OCI-M1 (cell line): ENCODE measurements at places on chromosomes 2 and 18.
A peak's percentile ranks its signal among the peaks of the same experiment; 100 is the strongest.

- no peak for DNase-seq
Measured at GRCh38 chr2:182391443-182391842, 35.4 kb downstream of the PDE1A start.

GRCh38 chr2:161438598-161438997 is 22.5 kb downstream of the TBR1 start:
- DNase-seq, result no peak

- DNase-seq, result no peak
Measured at GRCh38 chr2:162435676-162436075, 91.7 kb downstream of the GCA start.

DNA sequence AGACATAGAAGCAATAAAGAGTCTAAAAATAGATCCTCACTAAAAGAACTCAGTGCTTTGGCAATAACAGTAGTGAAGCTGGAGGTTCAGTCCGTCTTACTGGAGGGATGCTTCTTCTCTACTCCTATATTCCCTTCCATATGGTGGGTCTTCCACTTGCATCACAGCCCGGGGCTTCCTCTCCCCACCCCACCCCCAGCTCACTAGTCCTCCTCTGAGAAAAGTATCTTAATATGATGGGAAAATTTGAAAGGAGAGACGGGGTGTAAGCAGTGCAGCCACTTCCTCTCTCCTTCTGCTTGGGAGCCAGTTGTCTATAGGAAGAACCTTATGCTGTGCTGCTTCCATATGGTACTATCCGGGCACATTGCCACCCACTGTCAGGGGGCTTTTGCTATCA is 57.2 kb upstream of the SPOPL start:
- no peak for DNase-seq

DNA sequence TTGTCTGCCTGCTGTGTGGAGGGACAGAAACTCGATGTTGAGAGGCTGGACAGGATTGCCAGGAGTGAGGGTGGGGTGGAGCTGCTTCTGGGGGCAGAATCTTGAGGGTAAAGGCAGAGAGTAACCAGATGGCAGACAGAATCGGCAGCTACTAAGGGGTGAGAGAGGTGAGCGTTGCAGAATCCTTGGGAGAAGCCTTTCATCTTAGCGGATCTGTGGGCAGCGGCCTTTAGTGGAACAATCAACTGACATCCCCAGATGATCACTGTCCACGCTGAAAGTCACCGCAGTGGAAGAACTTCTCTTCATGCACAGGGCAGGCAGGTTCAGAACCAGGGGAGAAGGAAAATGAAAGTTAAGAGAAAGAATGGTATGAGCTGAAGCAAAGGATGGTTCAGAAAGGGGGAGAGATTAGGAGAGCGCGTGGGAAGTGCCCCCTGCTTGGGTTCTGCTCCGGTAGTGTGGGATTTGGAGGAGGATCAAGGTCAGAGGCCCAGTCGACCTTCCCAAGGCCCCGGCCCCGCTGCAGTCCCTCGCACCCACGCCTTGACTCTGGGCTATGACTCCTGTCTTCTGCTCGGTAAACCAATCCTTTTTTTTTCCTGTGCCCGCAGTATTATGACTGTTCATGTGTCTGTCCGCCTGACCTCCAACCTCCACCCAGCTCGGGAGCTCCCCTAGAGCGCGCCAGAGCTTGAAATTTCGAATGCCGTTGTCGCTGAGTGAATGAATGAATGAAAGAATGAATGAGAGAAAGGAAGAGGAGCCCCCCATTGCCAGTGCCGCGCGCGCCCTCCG is 584 bp downstream of the BOLA3 start:
- peak; percentile 61 for DNase-seq

- DNase-seq, result no peak
Measured at GRCh38 chr2:21406911-21407310, 283.1 kb downstream of the TDRD15 start.

GRCh38 chr2:219918254-219918653 is 290.8 kb downstream of the SLC4A3 start:
- no peak for DNase-seq

DNA sequence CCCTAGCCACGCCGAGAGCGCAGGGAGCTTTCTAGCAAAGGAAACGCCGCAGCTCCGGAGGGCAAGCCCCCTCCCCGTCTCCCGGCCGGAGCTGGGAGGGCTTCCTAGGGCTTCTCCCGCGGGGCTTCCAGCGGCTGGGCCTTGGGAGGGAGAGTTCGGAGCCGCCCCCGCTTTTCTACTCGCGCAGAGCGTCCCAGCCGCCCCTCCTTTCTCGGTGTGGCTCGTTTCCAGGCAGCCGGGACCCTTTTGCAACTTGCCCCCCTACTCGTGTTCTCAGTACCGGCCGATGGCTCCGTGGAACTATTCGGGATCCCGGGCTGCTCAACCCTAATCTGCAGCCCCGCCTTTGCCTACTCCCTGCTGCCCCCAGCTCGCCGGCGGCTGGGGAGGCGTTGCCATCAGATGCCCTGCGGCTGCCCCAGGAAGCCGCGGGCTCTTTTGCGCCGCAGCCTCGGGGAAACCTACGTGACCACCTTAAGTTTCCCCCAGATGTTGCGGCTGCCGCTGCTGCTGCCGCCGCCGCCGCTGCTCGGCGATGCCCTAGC is 1.5 kb upstream of the NR4A2 start:
- DNase-seq, result peak; percentile 95

GRCh38 chr2:105610576-105611332 is 134.0 kb upstream of the NCK2 start:
- DNase-seq, result no peak

- DNase-seq, result peak; percentile 81
Measured at GRCh38 chr2:46187112-46187618, 110.0 kb upstream of the EPAS1 start.

- no peak for DNase-seq
Measured at GRCh38 chr2:177474301-177474700, 81.7 kb downstream of the AGPS start.

DNA sequence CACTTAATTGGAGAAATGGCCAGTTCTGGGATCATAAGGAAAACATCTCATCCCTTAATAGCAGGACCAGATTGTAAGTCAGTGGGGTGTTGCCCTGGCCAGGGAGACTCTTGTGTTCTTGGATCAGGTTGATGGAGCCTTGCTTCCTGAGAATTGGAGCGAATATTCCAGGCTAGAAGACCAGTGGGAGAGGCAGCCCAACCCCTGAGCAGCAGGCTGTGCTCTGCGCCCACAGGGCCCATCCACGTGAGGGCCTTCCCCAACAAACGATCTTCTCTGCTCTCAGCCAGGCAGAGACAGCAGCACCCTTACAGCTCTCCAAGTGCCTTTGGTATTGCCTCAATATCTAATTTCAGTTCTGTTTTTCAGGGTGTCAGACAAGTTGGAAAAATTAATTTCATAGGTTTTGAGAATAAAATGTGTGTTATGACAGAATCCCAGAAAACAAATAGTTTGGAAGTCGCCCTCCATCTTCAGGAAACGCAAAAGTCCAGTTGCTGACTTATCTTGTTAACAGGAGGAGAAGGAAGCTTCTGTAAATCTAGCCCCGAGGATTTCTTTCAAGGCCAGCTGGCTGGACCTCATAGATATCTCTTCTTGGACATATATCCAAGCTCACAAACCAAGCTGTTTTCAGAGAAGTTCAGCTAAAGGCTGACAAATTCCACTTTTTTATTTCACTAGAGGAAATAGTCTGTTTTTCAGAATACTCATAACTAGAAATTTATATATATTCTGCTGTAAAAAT is 105.5 kb downstream of the COPS8 start:
- DNase-seq, result no peak

- DNase-seq, result peak; percentile 54
Measured at GRCh38 chr2:239911641-239912071, 113.5 kb downstream of the NDUFA10 start.

DNA sequence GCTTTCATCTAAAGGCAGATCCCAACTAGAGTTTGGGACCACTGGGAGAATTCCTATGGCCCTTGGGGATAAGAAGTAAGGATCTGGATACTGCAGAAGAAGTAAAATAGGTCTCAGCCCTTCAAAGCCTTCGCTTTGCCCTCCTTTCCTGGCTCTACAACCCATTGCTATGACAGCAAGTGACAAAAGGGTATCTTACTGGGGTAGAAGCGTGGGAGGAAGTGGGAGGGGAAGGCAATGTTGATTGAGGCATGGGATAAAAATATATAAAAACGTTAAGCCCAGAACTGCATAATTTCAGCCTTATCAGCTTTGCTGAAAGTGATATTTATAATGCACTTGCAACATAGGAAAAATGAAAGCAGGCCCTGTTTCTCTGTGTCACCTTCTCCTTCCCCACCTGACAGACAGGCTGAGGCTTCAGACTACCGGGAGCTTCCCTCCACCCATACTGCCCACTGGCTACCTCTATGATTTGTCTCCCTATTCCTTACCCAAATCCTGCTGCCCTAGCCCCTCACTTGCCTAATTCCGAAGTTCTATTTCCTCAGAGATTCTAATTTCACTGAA is 14.9 kb upstream of the SOS1 start:
- peak; percentile 85 for DNase-seq

DNA sequence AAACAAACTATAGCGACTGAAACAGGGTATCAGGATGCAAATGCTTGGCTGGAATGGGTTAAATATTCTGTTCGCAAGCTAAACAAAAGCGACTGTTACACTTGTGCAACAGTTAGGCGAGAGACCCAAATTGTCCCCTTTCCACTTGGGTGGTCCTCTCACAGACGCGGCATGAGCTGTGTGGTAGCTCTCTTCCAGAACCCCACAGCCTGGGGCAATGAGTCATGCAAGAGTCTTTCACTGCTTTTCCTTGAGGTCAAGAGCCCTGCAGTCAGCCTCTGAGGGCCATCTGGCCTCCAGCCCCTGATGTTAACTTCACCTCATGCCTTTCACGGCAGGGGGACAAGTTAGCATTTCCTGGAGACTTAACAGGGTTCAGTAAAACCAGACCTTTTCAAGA is 25.7 kb downstream of the SULT1C4 start:
- DNase-seq, result no peak

DNA sequence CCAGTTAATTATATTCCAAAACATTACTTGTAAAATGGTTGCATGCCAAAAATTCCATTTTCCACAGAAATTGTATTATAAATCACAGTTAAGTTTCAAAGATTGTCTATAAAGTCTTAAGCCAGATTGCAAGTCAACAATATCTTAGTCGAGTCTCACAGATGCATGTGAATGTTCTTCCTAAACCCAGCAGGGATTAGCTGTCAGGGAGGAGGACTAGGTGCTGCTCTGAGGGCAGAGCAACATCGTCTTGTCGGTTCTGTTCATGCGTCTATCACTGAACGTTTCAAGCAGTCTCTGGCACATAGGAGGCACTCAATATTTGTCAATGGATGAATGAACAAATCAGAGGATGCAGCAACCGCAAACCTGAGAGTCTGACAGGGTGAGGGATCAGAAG is 27.0 kb downstream of the EPB41L3 start:
- DNase-seq, result no peak

DNA sequence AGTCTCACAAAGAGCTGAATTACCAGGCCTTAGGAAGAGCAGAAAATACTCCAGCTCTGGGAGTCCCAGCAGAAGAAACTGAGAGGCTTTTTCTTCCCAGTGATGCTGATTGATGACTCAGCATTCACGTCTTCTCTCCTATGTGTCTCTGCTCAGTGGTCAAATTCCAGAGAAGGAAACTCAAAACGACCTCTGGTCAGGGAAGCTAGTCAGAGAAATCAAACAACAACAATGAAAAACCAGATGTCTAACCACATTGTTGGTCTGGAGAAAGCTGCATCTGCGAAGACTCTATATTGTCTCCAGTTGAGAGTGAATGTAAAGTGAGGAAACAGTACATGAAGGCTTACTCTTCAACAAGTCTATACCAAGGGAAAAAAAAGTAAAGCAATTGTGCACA is 28.6 kb upstream of the CERS6 start:
- no peak for DNase-seq

DNA sequence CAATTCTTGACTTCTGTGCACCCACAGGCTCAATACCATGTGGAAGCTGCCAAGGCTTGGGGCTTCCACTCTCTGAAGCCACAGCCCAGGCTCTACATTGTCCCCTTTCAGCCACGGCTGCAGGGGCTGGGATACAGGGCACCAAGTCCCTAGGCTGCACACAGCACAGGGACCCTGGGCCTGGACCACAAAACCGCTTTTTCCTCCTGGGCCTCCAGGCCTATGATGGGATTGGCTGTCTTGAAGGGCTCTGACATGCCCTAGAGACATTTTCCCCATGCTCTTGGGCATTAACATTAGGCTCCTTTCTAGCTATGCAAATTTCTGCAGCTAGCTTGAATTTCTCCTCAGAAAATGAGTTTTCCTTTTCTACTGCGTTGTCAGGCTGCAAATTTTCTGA is 29.7 kb downstream of the NUP35 start:
- DNase-seq, result no peak

DNA sequence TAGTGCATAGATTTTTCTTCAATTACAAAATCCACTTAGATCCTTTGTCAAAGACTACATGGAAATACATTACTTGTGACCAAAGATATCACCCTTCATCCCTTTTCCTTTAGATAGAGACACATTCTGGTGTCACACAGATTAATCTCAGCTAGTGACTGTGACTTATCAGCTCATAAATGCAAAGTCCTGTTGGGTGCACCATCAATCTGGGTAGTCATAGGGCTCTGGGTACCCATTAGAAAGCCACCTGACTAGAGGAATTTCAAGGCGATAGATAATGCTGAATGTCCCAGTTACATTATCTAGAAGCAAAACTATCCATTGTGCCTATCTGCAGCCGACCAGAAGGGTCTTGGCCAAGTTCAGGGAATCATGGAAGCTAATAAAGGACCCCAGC is 2.6 kb upstream of the APOB start:
- DNase-seq, result no peak

DNA sequence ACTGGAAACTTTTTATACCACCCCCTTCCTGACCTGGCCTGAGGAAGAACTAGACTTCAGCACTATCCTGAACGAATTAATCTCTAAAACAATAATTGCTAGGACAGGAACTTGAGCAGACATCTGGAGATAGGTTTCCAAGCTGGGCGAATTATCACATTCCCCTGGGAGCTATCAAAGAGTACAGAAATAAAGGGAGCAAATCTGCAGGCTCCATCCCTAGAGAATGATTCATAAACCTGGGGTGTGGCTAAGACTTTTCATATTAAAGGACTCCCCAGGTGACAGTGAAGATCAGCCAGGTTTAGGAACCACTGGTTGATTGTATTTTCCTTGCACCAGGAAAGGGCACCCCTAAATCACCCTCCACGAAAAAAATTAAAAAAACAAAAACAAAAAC is 105.6 kb upstream of the NOL4 start:
- DNase-seq, result no peak

GRCh38 chr2:6917761-6918421 is 679 bp downstream of the RNF144A start:
- no peak for DNase-seq
